ENCODE measurements at places on chromosomes 6 and 20.

DNA sequence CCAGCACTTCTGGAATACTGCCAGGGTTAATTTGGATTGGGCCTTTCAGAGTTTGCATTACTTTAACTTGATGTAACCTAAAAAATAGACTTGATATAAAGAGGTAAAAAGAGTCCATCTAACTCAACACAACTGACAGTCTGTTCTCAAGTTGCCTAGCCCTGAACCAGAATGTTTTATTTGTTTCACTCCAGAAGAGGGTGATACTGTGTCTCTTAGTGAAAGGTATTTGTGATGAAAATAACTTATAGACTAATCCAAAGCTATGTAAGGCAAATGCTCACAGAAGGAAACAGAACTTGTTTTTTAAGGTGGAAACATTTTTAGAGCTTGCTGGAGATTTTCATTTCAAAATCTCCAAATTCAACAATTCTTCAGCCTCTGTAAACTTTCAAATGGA, 469.1 kb upstream of the RUNX2 start:
- DNase-seq, result no peak

DNA sequence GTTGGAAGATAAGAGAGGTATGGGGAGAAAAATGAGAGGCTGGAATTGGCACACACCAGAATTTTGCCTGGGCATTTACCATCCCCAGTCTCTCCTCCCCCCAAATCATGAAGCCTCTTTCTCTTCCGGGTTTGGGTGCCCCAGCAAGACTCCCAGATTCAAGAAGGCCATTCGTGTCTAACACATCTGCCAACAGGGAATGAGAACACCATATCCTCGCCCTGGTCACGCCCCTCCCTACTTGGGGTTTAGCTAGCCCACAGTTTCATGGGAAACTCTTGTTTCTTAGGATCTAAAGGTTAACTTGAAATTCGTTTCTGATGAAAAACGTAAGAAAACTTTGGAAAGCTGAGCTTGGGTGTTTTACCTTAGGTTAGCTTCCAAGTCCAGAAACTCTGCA, 105.5 kb upstream of the TMEM170B start:
- no peak for DNase-seq

GRCh38 chr6:71383476-71383875, 94.9 kb downstream of the OGFRL1 start:
- DNase-seq, result no peak

- DNase-seq, result no peak
These were observed 22.7 kb downstream of the BCAS1 start for GRCh38 chr20:54047720-54048119.

DNA sequence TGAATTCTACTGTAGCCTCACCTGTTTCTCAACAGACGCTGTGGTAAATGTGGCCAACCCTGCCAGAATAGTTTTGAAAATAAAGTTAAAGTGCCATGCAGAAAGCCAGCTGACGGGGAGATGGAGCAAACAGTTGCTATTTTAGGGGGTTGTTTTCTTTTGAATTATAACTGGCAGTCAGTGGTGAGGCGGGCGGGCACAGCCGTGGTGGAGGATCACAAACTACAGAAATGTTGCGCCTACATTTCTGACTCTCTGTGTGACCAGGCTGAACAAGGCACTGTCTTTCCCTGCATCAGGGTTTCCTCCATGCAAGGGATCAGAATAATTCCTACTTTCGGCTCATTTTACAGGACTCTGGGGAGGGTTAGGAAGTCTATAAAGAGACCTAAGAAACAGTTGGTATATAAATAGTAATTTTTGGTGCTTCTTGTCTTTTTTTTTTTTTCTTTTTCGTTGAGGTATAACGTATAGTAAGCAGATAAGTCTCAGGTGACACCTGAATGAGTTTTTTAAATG, 17.2 kb downstream of the CHMP4B start:
- no peak for DNase-seq

DNA sequence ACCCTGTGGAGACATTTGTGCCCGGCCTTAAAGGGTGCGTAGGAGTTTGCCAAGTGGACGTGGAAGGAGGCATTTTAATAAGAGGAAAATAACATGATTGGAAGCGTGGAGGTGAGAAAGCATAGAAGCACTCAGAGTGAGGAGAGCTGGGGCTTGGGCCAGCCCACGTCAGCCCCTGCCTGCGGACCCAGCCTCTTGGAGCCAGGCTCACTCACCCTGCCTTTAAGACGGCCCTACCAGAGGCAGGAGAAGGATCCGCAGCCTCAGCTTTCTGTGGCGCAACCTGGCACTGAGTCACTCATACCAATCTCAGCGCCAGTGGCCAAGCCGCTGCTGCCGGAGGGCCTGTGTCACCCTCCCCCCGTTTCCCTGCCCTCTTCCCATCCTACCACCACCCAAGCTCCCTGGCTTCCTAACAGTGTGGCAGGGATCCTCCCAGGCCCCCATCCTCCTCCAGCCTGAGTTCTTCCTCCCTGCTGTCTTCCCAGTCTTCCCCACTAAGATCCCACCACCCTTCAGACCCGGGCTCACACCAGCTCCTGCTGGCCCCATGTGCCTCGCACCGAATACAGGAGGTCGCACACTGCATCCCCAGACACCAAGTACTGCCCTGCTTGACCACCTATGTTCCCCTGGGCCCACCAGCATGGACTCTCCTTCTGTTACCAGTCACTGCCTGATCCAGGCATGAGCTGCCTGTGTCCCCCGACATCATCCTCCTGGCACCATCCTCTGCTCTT, 285.2 kb downstream of the UST start:
- DNase-seq, result no peak

- no peak for DNase-seq
These were observed 127.1 kb upstream of the ZNF184 start for GRCh38 chr6:27599859-27600532.

All from amygdala (tissue), 56 donors.